ENCODE measurements at places on chromosomes 4 and X.
A peak's percentile ranks its signal among the peaks of the same experiment; 100 is the strongest.

GRCh38 chrX:14027511-14028019, 2.1 kb downstream of the GEMIN8 start:
- no peak for ATAC-seq

GRCh38 chr4:95867919-95868318, 28.0 kb downstream of the PDHA2 start:
- no peak for ATAC-seq

DNA sequence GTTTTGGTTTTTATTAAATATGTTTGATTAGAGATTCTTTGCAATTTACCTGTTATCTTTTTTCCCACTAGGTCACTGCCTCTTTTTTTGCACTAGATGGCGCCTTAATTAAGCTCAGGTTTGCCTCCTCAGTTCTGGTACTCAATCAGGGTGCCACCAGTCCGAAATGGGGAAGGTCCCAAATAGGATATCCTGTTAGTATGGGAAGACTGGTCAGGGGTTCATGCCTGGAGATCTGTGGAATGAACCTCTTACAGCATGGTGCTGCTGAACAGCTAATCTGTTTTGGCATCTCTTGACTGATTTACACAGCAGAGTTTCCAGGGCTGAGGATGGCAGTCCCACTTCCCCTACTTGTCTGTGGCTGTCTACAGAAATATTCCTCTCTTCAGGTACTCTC, 24.2 kb upstream of the VSIG1 start:
- ATAC-seq, result 0 out of 3 replicates have a peak, but pooled peaks have one; percentile 32

GRCh38 chr4:114890773-114891172, 222.6 kb downstream of the NDST4 start:
- ATAC-seq, result no peak

GRCh38 chr4:10655968-10656367, 28.6 kb downstream of the CLNK start:
- no peak for ATAC-seq

- peak; percentile 73 for ATAC-seq
Measured at GRCh38 chrX:120380699-120381098, 18.8 kb downstream of the ATP1B4 start.

- ATAC-seq, result peak; percentile 85
Measured at GRCh38 chr4:35772291-35772690, 472.0 kb downstream of the ARAP2 start.

GRCh38 chrX:70117738-70118137, 15.5 kb upstream of the IGBP1 start:
- no peak for ATAC-seq

All from SK-N-SH treated with all-trans-retinoic acid at 6 μM for 48 hours (cell line).